ENCODE measurements at places on chromosomes 12 and 14.

DNA sequence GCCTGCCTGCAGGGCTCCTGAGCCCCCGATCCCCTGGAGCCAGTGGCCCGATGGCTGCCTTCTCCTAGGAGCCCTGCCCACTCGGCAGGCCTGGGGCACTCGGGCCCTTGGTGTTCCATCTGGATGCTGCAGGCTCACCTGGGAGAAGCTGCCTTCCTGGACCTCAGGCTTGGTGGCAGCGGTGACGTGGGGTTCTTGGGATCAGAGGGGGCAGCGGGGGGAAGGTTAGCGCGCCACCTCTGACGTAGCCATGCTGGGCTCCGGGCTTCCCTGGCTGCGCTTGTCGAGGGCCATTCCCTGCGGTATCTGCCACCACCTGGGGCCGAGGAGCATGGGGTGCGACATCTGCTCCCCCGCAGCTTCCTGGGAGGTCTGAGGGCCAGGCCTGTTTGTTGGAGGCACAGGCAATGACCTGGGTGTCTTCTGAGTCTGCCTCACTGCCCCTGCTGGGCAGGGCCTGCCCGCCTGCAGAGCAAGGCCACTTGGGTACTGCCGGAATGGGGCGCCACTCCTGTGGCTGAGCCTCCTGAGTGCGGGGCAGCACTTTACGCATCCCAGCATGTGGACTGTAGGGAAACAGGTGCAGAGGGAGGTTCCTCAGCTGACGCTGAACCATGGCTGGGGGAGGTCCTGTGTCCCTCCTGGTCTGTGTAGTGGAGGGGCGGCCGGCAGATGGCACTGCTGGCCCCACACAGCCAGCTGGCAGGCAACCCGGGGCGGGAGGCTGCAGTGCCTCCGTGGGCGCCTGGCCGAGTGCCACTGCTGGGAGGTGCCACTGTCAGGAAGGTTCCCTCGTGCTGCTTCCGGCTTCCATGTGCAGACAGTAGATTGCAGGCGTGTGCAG is 20.3 kb downstream of the MTA1 start:
- no peak overlapping the region for H3K4me3 ChIP-seq
- no peaks in the 10 kb centered on the region for H3K4me1 ChIP-seq
- H3K27me3 ChIP-seq: no peaks in the 10 kb centered on the region
- DNase-seq: no peak
- no peaks in the 10 kb centered on the region for H3K36me3 ChIP-seq
- no peak overlapping the region for H3K27ac ChIP-seq

DNA sequence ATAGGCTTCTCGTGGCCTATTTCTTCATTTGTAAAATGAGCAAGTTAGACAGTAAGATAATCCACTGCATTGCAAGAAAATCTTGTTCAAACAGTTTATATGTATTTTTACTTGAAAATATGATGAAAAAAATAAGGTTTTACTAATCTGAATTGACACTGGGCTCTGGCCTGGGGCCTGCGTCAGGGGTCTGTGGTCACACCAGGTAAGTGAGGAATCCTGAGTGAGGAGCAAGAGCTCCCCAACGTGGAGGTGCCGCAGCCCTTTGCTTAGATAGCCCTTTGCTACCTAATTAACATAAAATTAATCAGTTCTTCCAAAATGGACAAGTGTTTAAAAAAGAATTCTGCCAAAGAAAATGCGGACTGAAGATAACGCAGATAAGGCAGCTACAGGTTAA is 39.1 kb upstream of the STAB2 start:
- no peaks in the 10 kb centered on the region for H3K4me1 ChIP-seq
- H3K4me3 ChIP-seq: no peak overlapping the region
- DNase-seq: no peak
- no peaks in the 10 kb centered on the region for H3K36me3 ChIP-seq
- H3K27ac ChIP-seq: no peak overlapping the region

DNA sequence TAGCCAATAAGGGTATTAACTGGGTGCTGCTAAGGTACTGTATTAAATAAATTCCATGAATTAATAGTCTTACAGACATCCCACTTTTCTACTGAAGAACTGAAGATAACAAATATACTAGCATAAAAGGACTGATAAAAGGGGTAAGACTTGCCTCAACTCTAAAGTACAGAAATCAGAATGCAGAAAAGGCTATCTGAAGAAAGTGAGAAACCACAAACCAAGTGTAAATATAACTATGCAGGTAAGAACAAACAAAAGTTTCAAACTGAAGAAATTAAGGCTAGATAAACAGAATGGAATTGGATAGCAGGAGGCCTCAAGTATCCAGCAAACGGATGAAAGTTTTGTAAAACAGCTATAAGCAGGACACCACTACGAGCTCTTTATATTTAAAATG is 29.5 kb downstream of the YAF2 start:
- no peak overlapping the region for H3K4me3 ChIP-seq
- DNase-seq: no peak
- no peak overlapping the region for H3K27ac ChIP-seq
- H3K36me3 ChIP-seq: no peaks in the 10 kb centered on the region

DNA sequence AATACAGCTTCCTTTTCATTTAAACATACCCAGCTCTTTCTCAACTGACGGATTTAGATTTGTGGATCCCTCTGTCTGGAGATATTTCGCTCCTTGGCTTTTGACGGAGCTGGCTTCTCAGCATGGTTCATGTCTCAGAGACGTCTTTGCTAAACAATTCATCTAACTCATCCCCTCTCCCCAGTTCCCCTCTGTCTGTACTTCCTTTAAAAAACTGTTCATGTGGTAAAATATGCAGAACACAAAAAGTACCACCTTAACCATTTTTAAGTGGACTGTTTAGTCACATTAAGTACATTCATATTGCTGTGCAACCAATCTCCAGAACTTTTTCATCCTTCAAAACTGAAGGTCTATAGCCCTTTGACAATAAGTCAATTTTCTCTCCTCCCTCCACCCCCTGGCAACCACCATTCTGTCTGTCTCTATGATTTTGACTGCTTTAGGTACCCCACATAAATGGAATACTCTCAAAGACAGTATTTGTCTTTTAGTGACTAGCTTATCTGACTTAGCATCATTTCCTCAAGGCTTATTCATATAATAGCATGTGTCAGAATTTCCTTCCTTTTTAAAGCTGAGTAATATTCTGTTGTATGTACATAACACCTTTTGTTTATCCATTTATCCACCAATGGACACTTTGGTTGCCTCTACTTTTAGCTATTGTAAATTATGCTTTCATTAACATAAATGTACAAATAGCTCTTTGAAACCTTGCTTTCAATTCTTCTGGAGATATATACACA is 399.8 kb upstream of the SOX5 start:
- no peak for DNase-seq
- H3K4me3 ChIP-seq: no peak overlapping the region
- no peaks in the 10 kb centered on the region for H3K4me1 ChIP-seq
- H3K36me3 ChIP-seq: no peaks in the 10 kb centered on the region

DNA sequence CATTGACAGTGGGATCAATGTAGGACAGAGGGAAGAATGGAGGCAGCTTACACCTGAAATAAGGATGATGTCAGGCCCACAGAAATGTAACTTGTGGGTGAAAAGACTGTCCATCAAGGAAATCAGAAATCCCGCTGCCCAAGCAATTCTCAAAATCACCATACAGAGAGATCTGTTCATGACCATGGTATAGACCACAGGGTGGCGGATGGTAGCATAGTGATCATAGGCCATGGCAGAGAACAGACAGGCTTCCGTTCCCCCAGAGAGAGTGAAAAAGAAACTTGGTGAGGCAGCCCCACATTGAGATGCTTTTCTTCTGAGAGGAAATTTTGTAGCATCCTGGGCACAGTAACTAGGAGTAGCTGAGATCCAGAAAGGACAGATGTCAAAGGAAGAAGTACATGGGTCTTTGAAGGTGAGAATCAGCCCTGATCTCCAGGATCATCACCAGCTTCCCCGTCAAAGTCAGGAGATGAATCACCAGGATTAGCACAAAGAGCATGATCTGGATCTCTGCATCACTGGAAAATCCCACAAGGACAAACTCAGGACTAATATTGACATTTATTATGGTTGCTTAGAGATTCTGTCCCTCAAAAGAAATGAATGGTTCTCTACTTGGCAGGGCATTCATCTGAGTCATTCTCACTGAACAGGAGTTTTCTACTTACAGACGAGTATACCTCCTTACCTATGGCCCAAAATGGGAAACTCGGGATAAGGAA is 5.5 kb upstream of the ZNF641 start:
- no peak overlapping the region for H3K4me3 ChIP-seq
- no peaks in the 10 kb centered on the region for H3K27me3 ChIP-seq
- H3K36me3 ChIP-seq: no peaks in the 10 kb centered on the region
- no peak overlapping the region for H3K27ac ChIP-seq
